GM04504 (cell line): ENCODE measurements at places on chromosomes 7 and 10.

GRCh38 chr10:86287110-86287793 lies 79.3 kb downstream of the GRID1 start:
- no peak for DNase-seq

- no peak for DNase-seq
Observed at GRCh38 chr10:85612378-85612775, 754.2 kb downstream of the GRID1 start.

DNA sequence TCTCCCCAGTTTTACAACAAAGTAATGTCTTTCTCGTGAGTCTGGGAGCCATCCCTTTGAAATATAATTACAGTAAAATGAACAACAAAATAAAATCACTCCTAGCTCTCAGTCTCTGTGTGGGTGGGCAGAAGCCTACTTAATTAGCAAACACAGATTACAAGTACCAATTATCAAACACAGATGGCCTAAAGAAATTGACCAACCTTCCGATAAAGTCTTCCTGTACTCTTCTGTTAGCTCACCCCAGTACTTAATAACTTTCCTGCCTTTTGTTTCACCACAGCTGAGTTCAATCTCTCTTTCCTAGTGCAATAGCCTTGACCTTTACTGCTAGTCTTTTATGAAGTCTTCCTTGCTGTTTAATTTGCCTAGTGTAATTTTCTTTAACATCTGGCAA lies 719.2 kb upstream of the MBL2 start:
- no peak for DNase-seq

- no peak for DNase-seq
Observed at GRCh38 chr10:118171861-118172260, 125.1 kb upstream of the RAB11FIP2 start.

DNA sequence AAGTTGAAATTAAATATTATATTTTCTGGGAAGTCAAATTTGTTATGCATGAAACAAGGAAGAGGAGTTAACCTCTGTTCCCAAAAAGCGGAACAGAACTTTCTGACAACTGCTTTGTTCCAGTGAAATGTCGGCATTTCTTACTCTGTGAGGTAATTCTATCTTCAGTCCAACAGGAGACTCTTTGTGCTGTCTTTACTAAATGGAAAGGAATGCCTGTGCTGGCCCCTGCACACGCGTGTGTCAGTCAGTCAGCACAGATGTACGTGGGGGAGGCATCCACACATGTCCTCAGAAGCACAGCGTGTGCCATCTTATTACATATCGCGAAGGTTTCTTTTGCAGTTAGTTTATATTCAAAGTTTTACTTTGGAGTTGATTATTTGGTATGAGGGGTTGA lies 37.5 kb downstream of the NET1 start:
- DNase-seq, result no peak

DNA sequence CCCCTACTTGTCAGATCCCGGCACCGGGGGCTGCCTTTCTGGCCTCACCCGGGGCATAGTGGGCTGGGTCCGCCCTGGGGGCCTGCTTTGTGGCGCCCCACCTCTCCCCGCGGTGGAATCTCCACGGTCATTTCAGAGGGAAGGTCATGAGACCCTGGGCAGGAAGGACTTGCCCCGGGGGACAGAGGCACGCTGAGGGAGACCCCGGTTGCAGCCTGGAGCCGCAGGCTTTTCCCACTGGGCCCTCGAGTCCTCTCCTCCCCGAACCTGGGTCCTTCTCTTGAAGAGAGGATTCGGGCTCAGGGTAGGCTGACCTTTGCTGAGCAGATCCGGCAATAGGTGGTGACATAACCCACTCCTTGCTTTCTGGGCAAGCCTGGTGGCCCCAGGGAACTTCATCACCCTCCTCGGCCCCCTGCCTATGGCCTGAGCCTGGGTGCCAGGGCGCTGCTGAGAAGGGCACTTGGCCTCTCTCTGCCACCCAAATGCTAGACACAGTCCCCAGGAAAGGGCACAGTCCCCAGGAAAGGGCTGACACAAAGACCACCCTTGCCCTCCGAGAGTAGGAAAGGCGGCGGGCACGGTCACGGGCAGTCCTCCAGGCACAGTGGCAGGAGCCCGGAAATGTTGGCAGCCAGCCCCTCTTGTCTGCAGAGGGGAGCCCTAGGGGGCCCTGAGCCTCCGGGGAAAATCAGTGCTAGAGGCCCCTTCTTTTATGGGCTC lies 36.2 kb downstream of the FKBP6 start:
- no peak for DNase-seq

GRCh38 chr10:3783682-3784432 lies 1.2 kb downstream of the KLF6 start:
- no peak for DNase-seq

GRCh38 chr10:1669433-1669832 lies 67.9 kb downstream of the ADARB2 start:
- DNase-seq, result no peak

DNA sequence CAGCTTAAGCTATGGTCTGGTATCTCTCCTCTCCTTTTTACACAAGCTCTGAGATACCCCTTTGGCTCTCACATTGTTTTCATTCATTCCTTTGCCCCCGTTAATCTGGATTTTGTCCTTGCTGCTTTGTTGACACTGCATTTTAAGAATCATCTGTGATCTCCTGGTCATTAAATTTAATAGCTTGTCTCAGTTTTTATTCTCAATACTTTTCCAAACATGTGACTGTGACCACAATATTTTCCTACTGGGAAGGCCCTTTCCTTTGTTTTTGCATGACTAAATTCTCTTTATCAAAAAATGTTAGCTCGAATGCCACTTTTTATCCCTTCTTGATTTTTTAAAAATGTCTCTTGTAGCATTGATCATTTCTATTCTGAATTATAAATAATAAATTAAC lies 171.2 kb downstream of the SUGCT start:
- no peak for DNase-seq

- no peak for DNase-seq
Observed at GRCh38 chr10:86086418-86086817, 280.2 kb downstream of the GRID1 start.

DNA sequence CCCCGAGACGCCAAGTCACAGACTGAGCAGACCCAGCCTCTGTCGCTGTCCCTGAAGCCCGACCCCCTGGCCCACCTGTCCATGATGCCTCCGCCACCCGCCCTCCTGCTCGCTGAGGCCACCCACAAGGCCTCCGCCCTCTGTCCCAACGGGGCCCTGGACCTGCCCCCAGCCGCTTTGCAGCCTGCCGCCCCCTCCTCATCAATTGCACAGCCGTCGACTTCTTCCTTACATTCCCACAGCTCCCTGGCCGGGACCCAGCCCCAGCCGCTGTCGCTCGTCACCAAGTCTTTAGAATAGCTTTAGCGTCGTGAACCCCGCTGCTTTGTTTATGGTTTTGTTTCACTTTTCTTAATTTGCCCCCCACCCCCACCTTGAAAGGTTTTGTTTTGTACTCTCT lies 215.6 kb downstream of the TCF7L2 start:
- DNase-seq, result no peak

DNA sequence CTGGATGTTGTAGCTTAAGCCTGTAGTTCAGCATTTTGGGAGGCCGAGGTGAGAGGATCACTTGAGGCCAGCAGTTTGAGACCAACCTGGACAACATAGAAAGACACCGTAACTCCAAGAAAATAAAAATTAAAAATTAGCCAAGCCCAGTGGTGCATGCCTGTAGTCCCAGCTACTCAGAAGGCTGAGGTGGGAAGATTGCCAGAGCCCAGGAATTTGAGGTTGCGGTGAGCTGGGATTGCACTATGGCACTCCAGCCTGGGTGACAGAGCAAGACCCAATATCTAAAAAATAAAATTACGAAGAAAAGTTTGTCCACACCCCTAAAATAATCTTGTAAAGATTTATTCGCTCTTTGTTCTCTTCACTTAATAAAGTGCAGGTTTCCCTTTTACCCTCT lies 951.0 kb downstream of the TYW1 start:
- DNase-seq, result no peak

GRCh38 chr10:8511026-8511425 lies 456.5 kb downstream of the GATA3 start:
- no peak for DNase-seq

- no peak for DNase-seq
Observed at GRCh38 chr10:109156396-109156795, 766.9 kb downstream of the XPNPEP1 start.
